Eye (tissue), 1 donor: ENCODE measurements at places on chromosomes 1 and 21.
A peak's percentile ranks its signal among the peaks of the same experiment; 100 is the strongest.

DNA sequence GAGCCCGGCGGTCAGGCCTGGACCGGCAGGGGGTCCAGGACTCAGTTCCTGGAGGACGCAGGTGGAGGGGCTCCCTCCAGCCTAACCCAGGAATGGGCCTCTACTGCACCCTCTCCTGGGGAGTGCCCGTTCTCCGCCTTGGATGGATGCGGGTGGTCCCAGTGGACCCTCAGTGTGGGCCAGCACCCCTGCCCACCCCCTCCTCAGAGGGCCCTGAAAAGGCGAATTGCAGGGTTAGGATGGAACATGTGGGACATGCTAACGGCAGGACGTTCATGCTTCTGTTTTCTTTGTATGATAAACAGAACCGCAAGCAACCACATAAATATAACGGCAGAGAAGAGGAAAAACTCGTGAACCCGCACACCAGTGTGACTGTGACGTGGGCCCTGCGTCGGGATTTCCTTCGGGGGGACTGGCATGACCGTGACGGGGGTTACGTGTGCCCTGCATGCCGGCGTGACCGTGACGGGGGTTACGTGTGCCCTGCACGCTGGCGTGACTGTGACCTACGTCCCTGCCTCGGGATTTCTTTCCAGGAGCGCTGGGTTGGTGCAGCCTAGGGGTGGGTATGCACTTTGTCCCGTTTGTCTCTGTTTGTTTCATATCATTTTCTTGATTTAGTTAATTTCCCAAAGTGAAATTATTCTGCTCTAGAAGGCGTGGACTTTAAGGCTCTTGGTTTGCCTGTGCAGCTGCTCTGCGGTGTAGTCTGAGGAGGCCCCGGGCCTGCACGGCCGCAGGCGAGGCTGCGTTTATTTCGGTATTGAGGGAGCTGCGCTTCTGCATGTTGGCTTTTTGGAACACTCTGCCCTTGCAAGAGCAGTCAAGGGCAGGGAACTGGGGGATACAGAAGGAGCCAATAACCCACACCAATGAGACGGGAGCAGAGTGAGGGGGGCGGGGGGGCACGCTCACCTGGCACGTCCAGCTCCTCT lies 3.1 kb downstream of the FTCD start:
- DNase-seq, result no peak

GRCh38 chr21:32257962-32258785 lies 20.7 kb downstream of the MIS18A start:
- DNase-seq, result peak; percentile 95

- DNase-seq, result peak; percentile 54
Observed at GRCh38 chr1:229339520-229339919, 3.3 kb downstream of the CCSAP start.

DNA sequence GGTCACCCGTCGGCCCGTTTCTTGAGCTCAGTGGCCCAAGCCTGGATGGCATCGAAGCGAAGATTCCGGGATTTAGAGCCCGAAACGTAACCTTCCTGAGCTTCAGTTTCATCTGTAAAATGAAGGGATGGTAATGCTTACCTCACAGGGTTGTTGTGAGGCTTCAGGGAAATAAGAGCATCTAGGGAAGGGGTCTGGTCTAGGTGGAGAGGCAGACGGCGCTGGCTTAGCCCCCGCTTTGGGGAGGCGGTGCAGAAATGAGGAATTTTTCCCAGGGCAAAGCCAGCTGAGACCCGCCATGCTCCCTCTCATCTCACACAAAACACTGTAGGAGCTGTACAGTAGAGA lies 717 bp upstream of the MYCL start:
- DNase-seq, result no peak

DNA sequence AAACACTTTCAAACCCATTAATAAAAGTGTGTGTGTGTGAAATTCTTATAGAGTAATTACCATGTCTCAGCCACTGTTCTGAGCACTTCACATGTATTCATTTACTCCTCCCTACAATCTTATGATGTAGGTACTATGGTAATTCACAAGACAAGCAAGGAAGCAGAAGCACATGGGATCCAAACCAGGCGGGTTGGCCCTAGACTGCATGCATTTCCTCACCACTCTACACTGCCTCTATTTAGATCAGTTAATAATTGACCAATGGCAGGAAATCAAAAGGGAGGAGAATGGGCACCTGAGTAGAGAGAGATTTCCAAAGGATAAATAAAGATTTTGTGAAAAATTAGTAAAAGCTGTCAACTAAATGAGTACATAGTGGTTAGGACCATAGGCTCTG lies 15.7 kb downstream of the MAP3K21 start:
- DNase-seq, result no peak

GRCh38 chr1:244353551-244354091 lies 98.1 kb downstream of the ADSS2 start:
- DNase-seq, result no peak

DNA sequence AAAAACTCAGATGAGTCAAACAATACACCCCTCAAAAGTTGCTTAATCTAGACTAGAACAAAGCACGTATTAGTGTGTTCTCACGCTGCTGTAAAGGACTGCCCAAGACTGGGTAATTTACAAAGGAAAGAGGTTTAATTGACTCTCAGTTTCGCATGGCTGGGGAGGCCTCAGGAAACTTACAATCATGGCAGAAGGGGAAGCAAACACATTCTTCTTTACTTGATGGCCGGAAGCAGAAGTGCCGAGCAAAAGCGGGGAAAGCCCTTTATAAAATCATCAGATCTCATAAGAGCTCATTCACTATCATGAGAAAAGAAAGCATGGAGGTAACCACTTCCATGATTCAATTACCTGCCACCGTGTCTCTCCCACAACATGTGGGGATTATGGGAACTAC lies 10.1 kb downstream of the JAM2 start:
- DNase-seq, result no peak

GRCh38 chr1:227298512-227299240 lies 19.6 kb downstream of the CDC42BPA start:
- no peak for DNase-seq

- no peak for DNase-seq
Observed at GRCh38 chr21:14684071-14684470, 138.0 kb upstream of the SAMSN1 start.

DNA sequence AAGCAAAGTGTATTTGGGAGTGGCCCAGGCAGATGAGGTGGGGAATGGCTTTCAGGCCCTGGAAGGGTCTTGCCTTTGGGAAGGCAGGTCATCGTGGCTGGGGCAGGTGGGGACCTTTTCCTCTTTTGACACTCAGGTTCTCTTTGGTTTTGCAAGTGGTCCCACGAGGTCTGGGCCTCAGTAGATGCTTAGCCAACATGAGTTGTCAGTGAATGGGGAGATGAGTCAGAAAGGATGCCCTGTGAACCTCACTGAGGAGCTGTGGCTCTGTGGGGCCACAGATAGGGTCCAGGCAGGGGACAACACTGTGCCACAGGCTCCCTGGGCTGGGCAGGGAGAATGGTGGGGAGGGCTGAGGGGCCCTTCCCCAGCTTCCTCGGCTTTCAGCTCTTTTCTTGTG lies 19.0 kb downstream of the ARHGEF10L start:
- DNase-seq, result no peak

- no peak for DNase-seq
Observed at GRCh38 chr1:65009176-65009575, 42.8 kb upstream of the JAK1 start.

GRCh38 chr1:160907976-160908375 lies 23.0 kb upstream of the ITLN1 start:
- DNase-seq, result peak; percentile 20

- DNase-seq, result no peak
Observed at GRCh38 chr1:66729119-66729518, 23.1 kb upstream of the DYNLT5 start.

DNA sequence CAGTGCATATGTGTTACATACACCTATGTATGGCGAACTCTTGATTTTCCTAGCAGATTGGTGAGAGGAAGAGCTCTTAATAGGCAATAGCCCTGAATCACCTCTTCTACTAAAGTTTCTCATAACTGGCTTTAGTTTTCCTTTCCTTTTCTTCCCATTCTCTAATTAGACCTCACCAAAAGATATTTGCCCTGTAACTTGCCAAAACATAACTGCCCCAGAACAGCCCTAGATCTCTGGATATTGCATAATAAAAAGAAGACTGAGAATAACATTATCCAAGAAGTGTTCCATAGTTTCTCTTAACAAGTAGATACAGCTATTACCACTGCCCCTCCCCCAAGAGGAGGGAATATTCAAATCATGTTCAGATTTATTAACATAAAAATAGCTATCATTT lies 16.3 kb downstream of the SGIP1 start:
- DNase-seq, result no peak

GRCh38 chr1:216500273-216500967 lies 77.2 kb upstream of the USH2A start:
- no peak for DNase-seq

GRCh38 chr1:68782890-68783289 lies 286.0 kb upstream of the DEPDC1 start:
- no peak for DNase-seq

DNA sequence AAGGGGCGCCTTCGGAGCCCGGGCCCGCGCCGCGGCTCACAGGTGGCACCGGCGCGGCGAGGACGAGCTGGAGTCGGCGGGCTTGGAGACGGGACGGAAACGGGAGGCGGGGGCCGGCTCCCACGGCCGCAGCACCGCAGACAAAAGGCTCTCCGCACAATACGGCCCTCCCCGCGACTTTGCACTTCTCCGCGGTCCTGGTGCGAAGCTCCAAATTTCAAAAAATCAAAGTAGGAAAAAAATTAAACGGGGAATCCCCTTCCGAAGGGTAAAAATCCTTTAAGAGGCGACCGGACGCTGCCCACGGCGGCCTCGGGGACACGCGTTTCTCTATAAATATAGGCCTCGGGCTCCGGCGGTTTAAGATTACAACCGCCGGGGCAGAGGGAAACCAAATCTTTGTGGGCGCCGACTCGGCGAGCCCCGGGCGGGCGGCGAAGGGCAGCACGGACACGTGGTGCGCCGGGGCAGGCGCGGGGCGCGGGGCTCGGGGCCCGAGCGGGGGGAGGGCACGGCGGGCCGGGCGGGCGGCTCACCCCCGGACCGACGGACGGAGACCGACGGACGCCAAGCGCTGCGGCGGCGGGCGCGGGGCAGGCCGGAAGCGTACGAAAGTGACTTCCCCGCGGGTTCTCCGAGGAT lies 453 bp downstream of the PABPC4 start:
- peak; percentile 53 for DNase-seq

- no peak for DNase-seq
Observed at GRCh38 chr1:163973586-163973985, 585.4 kb upstream of the PBX1 start.

GRCh38 chr1:37930246-37931101 lies 16.4 kb downstream of the INPP5B start:
- no peak for DNase-seq

- DNase-seq, result no peak
Observed at GRCh38 chr21:40355076-40355475, 487.8 kb downstream of the PCP4 start.

DNA sequence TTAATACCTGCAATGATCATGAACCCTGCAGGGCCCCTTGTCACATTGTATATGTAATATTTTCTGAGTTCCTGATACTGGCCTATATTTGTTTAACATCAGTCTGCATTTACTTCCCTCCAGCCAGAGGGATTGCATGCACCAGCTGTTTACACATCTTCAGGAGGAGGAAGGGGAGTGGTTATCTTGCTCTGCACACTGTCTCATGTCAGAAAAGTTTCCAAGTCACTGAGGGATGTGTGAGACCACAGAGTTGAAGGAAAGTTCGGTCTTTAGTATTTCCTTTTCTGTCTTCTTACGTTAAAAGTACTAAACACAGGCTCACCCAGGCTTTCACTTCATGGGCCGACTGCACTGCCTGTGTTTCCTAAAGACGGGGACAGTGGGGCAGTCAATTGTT lies 574.1 kb downstream of the LMO4 start:
- peak; percentile 28 for DNase-seq

DNA sequence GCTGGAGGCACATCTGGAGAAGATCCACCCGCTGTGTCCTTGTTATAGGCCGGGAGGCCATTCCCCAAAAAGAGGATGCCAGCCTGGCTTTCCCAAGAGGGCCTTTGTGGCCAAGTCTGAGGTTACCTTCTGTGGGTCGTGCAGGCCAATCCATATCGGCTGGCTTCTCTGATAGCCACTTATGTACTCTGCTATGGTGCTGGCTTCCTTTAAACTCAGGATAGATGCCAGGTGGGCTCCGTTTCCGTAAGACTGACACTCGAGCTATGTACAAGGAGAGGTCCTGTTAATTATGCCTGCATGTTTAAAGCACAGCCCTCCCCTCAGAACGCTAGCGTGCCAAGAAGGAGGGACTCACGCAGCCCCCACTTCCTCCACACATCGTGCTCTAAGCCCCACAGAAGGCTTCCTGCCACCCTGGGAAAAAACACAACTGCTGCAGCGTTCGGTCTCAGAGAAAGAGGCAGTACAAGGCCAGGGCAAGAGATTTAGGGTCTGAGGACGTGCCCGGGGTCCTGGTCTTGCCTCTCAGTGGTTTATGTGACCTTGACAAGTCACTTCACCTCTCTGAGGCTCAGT lies 11.6 kb downstream of the REG4 start:
- no peak for DNase-seq

- DNase-seq, result no peak
Observed at GRCh38 chr21:44269090-44269489, 7.4 kb upstream of the DNMT3L start.

DNA sequence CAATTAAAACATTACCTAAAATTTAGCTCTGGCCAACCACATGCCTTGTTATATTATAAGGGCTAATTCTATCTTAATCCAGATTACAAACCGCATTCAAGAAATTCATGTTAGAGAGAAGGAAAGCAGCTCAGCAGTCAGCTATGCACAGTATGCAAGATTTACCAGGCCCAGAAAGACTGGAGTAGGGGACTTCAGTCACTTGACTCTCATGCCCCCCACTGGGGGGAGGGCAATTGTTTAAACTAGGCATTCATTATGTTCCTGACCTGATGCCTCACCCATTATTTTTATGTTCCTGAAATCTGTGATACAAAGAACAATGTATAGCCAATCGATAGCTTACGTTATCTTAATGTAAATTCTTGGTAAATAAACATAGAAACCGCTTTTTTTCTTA lies 96.9 kb downstream of the ZNF644 start:
- no peak for DNase-seq

DNA sequence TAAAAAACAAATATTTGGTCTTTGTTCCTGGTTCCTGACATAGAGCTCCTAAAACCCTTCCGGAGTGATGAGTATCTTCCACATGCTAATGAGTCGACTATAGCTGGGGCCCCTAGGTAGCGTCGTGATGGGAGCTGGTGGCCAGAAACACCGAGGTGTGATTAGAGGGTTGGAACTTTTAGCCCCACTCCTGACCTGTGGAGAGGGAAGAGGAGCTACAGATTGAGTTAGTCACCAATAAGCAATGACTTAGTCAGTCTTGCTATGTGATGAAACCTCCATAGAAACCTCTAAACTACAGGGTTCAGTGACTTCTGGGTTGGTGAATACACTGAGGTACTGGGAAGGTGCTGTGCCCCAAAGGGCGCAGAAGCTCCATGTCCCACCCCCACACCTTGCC lies 30.1 kb upstream of the PLD5 start:
- no peak for DNase-seq

- DNase-seq, result no peak
Observed at GRCh38 chr21:43799301-43799840, 10.0 kb downstream of the RRP1 start.
